B cell (primary cell): ENCODE measurements at places on chromosomes 5 and 9.
A peak's percentile ranks its signal among the peaks of the same experiment; 100 is the strongest.

GRCh38 chr9:14006386-14007187 lies 307.4 kb downstream of the NFIB start:
- DNase-seq = no peak

DNA sequence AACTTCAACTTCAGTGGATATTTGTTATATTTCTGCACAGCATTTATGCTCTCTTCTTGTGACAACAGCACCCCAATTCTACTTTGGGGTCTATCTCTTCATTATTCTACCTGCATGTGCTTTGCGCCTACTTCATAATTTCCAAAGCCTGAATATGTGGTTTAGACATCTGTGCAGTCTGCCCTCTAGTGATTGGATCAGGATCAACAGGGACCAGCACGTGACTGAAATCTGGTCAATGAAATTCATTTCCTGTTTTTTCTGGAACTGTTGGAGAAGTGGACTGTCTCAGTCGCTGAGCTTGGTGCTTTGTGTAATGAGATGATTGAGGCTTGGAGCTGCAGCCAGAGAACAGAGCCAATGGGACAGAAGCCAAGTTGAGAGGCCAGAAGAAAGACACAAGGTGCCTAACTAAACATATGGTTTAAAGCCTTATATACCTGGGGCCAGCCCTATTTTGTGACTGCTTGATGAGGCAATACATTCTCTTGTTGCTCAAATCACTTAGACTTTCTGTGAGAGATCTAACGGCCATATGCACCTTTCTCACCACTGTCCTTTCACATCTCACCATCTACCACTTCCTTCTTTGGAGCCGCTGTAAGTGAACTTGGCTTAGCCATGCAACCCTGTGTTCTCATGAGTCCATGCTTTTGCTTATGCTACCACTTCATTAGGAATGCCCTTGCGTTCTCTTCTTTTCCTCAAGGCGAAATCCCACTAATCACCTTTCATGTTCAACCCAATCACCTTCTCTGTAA lies 68.8 kb upstream of the PPP2R2B start:
- DNase-seq = no peak

- DNase-seq = no peak
Measured at GRCh38 chr5:178090856-178091255, 22.5 kb upstream of the N4BP3 start.

DNA sequence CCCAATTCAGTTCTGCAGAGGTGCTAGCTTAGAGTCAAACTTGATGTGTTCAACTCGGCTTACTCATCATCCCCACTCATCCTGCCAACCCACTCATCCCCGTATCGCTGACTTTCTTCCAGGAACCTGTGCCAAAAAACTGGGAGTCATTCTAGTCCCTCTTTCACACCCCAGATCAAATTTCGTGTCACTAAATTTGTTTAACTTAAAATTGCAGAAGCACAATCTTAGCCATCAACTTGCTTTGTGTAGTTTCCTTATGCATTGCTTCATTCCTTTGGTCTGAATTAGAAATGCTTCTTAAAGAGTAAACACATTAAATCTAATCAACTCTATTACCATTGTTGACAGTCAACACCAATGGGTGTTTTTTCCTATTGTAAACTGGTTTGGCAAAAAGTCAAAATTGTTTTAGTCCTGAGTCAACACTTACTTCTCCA lies 162.4 kb downstream of the TTC39B start:
- no peak for DNase-seq

DNA sequence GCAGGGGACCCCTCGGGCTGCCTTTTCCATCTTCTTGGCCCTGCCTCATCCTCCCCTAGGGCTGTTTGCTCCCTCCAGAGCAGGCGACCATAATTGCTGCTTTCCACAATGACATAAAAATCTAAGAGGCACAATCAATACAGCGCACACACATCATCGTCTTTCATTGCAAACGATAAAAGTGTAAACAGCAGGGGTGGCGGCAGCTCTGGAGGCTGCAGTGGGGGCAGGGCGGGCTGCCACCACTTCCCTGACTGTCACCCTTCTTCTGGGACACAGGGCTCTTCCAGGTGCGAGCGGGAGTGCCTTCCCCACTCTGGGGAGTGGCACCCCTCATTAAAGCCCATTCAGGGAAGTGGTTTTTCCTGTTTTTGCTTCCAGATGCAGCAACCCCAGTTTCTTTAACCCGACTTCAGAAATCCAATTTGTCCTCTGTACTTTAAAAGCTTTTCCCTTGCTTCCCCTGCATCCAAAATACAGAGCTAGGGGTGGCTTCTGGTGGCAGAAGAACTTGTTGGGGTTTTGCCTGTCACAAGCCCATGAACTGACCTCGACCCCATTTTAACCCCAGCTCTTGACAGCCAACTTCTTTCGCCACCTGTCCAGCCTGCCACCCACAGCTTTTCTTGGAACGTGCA lies 45.7 kb downstream of the TSPAN17 start:
- no peak for DNase-seq

- DNase-seq = no peak
Measured at GRCh38 chr5:143870871-143871632, 59.1 kb downstream of the HMHB1 start.

DNA sequence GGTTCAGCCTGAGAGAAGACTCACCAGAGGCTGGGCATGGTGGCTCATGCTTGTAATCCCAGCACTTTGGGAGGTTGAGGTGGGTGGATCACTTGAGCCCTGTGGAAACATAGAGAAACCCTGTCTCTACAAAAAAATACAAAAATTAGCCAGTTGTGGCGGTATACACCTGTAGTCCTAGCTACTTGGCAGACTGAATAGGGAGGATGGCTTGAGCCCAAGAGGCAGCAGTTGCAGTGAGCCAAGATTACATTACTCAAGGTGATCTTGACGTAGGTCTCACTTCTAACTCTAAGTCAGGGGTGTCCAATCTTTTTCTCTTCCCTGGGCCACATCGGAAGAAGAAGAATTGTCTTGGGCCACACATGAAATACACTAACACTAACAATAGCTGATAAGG lies 16.2 kb upstream of the ATP6V1G1 start:
- no peak for DNase-seq

DNA sequence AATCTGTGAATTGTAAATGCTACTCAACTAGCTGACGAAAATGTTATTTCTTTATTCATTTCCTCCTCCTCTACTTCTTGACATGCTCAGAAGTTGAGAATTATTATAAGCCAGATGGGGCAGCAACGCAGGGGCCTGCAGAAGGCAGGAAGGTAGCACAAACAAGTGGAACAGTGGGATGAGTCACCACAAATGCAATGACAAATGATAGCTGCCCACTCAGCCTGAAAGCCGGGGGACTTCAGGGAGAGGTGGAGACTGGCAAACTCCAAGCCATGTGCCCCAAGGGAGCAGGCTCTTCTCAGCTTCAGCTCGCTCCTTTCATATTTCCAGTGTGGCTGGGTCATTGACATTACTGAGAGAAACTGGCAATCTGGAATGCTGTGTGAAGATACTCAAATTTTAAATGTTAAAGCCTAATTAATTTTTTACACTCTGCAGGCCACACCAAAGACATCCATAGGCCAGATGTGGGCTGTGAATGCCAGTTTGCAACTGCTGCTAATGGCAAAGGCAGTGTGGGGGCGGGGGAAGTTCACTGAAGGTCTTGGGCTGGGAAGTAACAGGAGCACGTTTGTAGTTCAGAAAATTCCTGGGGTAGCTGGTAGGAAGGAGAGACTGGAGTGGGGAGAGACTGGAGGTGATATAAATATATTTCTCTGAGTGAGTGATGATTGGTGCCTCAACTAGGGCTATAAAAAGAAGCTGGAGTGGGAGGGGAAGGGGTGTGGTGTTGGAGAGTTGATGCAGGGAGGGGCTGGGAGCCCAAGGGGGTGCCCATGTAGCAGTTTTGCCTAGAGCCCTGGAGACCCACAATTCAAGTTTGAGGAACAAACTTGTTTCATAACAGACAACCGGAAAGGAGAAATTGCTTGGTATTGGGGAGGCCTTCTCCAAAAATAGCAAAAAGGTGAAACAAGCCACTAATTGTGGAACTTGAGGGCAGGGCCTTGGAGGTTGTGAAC lies 20.8 kb upstream of the ADRB2 start:
- DNase-seq = peak; percentile 42

DNA sequence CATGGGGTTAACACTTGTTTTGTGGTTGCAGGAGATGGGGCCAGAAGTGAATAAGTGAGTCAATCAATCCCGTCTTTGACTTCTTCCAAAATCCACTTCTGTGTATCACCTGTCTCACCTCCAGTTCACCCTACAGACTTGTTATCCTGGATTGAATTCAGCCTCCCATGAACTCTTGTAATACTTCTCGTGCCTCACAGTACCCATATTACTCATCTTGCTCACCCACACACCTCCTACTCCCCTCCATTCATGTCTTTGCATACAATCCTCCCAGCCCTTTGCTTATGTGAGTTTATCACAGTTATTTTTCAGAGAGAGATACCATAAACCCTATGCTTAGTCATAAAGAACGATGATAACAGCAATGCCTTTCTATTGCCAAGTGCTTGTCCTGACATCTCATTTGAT lies 52.9 kb upstream of the PAPPA start:
- no peak for DNase-seq

DNA sequence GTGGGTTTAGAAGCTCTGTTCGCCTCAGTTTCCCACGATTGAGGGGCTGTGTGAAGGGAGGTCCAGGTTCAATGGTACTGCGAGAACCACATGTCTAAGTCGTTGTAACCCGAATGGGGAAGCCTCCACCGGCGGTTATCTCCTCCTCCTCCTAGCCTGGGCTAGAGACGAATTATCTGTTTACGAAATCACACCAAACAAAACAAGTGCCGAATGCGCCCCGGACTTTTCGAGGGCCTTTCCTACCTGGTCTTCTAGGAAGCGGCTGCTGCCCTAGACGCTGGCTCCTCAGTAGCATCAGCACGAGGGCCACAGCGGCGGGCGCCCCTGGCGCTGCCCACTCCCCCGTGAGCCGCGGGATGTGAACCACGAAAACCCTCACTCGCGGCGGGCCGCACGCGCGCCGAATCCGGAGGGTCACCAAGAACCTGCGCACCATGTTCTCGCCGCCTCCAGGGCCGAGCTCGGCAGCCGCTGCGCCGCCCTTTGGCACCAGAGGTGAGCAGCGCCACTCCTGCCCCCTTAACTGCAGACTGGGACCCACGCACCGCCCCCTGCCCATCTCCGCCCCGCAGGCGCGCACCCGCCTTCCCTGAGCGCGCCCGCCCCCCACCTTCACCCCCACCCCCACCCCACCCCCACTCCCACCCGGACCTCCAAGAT lies at the start of gene CDKN2A:
Gene CDKN2A, minus strand, starts transcription at position 500 of the 663 bp plus-strand sequence.
- peak; percentile 80 for DNase-seq

- DNase-seq = no peak
Measured at GRCh38 chr9:131651160-131651559, 88.7 kb downstream of the RAPGEF1 start.

DNA sequence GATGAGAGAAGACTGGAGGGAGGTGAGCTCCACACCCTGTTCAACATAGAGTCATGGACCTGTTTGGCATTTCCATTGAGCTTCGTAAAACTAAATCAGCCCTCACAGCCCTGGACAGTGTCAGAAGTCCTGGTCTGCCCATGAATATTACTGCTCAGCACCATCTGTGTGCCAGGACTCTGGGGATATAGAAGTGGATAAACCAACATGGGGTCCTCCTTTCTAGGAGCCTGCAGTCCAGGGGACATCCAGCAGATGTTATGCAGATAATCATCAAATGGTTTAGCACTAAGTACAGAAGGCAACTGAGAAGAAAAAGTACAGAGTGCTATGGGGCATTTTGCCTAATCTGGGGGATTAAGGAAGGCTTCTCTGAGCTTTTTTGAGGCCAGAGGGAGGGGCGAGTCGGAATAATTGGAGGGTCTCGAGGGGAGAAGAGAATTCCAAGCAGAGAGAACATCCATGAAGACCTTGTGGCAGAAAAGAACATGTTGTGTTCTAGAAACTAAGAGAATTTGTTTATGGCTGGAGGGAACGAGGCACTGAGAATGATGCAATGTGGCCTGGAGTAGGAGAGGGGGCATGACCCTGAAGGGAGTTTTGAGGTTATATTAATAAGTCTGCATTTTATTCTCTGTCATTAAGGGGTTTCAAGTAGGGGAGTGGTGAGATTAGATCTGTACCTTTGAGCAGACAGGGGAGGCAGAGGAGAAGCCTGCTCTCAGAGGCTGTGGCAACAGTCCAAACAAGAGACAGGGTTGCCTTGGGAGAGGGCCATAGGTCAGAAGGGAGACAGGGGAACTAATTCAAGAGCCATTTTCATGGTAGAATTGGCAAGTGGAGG lies 63.5 kb upstream of the SLC2A8 start:
- DNase-seq = no peak

DNA sequence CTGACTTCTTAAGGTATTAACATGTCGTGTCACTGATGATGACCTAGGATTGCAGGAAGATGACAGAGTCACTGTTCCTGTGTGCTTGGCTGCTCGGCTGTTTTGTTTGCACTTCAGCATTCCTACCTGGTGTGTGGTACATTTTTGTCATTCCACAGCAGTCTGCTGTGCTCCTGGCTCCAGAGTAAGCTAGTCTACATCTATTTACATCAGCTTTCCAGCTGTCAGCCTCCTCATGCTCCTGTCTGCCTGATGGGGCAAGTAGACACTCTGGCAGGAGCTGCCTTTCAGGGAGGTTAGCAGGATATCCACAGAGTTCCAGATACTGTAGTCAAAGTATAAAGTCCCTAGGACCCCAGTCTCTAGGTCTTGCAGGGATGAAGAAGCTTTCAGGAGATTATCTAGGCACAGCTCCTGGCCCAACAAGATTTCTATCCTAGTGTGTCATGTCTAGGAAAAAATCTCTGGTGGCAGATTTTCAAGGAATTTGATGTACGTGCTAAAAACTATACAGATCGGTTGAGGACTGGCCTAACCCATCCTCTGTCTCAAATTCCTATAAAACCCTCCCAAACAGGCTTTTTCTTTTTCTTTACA lies 28.4 kb downstream of the RUSC2 start:
- no peak for DNase-seq

GRCh38 chr5:134263801-134264200 lies 37.9 kb upstream of the PPP2CA start:
- no peak for DNase-seq

- peak; percentile 62 for DNase-seq
Measured at GRCh38 chr9:99515895-99516656, 294.0 kb downstream of the SEC61B start.

- no peak for DNase-seq
Measured at GRCh38 chr5:86679949-86680348, 62.2 kb downstream of the COX7C start.

DNA sequence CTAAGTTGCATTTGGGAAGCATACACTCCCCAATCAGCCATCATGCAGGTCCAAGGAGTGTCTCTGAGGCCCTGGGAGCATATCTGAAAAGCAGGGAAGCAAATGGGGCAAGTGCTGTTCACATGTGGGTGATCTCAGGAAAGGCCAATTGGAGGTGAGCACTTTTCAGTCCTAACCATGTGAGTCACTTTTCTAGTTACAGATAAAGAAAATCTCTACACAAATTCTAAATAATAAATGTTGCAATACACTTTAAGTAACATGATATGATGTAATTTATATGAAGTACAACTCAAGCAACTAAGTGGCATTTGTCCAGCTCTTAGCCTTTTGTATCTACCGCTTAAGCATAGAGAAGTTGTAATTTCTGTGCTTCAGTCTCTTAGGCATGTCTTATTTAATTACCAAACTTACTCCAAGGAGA lies 18.4 kb downstream of the ADAMTS16 start:
- no peak for DNase-seq

GRCh38 chr5:74040065-74040551 lies 414.1 kb downstream of the ARHGEF28 start:
- DNase-seq = no peak
